ENCODE measurements at places on chromosomes 3 and 15. TPM values are rescaled to one million over a fixed set of nuclear protein-coding genes. Genes with fewer than 3 reads are reported as not detected.

DNA sequence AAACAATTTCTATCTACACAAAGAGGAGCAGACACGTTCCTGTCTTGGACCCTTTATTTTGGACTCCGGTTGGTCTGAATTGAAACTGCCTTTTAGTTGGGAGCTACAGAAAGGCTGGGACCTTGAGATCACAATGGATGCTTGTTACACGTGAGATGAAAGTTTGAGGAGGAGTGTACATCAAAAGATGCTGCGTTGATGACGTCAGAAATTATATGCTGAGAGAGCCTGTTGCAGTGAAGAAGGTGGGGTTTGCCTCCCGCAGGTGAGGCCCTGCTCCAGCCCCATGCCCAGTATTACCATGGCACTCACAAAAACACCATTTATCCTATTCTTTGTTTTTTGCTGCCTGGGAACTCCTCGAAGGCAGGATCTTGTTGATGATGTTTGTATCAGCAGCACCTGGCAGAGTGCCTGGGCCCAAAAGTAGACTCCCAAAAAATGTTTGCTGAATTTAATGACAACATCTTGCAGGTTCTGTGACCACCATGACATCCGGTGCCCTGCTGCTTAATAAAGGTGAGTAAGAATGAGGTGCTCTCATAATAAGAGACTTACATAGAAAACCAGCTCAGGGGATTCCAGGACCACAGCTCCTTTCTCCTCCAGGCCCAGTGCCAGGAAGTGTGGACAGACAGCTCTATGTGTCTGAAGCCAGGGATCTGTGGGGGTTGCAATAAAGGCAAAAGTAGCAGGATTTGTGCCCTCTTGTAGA lies 136.1 kb upstream of the UBE2E1 start:
- no peak for DNase-seq

GRCh38 chr3:169510693-169511010 lies 152.9 kb downstream of the MECOM start:
- DNase-seq, result no peak

- DNase-seq, result no peak
Observed at GRCh38 chr3:100760377-100760776, 51.1 kb downstream of the TFG start.

- peak; percentile 68 for DNase-seq
Observed at GRCh38 chr3:157618075-157618760, 115.0 kb upstream of the VEPH1 start.

DNA sequence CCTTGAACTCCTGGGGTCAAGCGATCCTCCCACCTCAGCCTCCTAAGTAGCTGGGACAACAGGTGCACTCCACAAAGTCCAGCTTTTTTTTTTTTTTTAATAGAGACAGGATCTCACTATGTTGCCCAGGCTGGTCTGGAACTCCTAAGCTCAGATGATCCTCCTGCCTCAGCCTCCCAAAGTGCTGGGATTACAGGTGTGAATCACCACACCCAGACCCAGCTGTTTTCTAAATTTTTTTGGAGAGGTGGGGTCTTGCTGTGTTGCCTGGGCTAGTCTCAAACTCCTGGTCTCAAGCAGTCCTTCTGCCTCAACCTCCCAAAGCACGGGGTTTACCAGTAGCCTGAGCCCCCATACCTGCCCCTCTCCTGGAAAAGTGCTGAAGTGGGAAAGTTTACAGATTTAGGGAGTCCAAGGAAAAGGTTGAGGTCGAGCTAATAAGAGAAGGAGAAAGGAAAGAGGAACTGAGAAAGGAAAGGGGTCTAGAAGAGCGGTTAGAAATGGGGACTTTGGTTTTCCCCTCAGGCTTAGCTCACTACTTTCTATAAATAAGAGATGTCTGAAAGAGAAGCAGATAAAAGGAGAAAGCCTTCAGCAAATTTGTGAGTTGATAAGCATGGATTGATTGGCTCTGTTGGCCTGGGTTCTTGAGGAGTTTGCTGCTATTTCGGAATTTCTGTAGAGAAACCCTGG lies 23.6 kb downstream of the UBE2E1 start:
- DNase-seq, result no peak

Gene LNP1
- 0.99 TPM for total RNA-seq

Gene STAB1
- total RNA-seq, result 189 TPM

Gene ITIH4
- 0.49 TPM for total RNA-seq

Measured in pulmonary artery endothelial cell (primary cell).